ENCODE measurements at places on chromosomes 11 and 22. TPM values are rescaled to one million over a fixed set of nuclear protein-coding genes. Genes with fewer than 3 reads are reported as not detected.

Gene SCYL1
- 138 TPM for total RNA-seq

Gene OR8D1
- under 0.01 TPM for total RNA-seq

Gene SHISAL1
- 2.0 TPM for total RNA-seq

Gene MS4A7
- total RNA-seq = not detected

Gene DEPDC7
- total RNA-seq = 5.1 TPM

Gene NADSYN1
- total RNA-seq = 137 TPM

Gene TMEM223
- 20.9 TPM for total RNA-seq

Gene SLC22A9
- not detected for total RNA-seq
